ENCODE measurements at places on chromosomes 1 and 21.

GRCh38 chr1:205187420-205187819 is 24.1 kb downstream of the DSTYK start:
- no peak for DNase-seq

DNA sequence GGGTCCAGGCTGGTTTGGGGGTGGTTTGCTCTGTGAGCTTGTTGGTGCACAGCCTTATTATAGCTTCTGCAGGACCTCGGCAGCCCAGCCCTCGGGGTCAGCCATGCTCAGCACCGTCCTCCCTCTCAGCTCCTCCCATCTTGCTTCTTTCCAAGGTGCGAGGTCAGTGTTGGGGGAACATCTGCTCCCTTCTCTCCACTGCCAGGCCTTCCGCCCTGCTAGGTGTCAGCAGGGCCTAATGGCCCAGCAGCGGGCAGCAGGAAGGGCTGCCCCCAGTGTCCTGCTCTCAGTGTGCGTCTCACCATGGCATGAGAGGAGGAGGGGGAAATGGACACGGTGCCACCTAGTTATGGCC is 36.5 kb upstream of the LRRC3 start:
- no peak for DNase-seq

GRCh38 chr1:966135-966703 is at the start of gene PLEKHN1:
TSS of gene PLEKHN1 (plus strand) at chr1:966482. CDS start at chr1:966532, 50 bp downstream.
- DNase-seq: no peak

- no peak for DNase-seq
Measured at GRCh38 chr1:10625554-10625953, 150.8 kb downstream of the PEX14 start.

- DNase-seq: no peak
Measured at GRCh38 chr1:153397051-153397923, 6.4 kb upstream of the S100A8 start.

- no peak for DNase-seq
Measured at GRCh38 chr1:203271962-203272632, 33.2 kb upstream of the BTG2 start.

DNA sequence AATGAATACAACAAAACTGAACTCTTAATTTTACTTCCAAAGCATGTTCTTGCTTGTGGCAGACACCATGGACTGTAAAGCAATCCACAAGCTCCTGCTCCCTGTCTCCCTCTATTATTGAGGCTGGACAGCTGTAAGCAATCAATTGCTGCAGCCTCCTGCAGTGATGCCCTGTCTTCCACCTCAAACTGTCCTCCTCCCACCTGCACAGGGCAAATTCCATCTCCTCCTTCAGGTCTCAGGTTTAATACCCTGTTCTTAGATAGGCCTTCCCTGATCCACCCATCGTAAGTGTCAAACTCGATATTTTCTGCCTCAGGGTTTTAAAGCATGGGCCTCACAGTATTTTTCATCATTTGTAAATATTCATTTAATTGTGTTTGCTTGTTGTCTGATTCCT is 81.8 kb downstream of the LYST start:
- DNase-seq: no peak

DNA sequence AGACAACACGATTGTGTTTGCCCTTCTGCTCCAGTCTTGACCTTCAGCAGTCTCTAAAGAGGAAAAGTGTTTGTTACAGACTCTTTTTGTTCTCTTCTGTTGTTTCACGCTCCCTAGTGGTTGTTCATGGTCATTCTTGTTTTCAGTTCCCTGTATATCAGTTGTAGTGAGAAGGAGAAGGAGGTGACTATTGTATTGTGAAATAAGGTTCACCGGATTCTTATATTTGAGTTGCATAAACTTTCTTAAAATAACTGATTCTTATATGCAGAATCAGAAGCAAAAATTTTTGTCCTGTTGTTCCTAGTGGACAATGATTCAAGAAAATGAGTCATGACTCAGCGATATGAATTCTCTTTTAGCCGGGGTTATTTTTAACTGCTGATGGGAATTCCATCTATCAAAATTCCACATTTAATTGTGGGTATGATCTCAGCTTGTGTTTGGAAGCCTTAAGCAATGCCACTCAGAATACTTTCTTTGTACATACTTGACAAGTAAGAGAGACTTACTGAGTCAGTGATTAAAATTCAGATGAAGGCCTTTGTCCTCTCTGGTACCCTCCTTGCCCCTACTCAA is 152.2 kb downstream of the CLEC20A start:
- DNase-seq: no peak

DNA sequence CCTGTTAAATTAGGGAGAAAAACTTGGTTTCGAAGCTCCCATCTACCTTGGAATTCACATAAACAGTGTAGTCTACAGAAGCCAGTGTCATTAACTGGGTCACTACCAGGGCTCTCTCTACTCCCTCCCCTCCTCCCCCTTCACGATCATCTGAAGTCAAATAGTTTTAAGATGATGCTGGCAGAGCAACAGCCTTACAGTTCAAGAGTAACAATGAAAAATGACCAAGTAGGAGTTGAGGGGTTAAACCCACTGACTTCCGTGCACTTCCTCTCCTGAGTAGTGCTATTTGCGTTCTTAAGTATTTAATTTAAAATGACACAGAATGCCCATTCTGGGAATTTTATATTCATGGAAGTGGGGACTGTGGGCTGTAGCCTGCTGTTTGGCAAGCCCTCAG is 236.9 kb downstream of the SIPA1L2 start:
- no peak for DNase-seq

Data from NCI-H1436 treated with DMSO at 0.1 percent for 48 hours (cell line).